ENCODE measurements at places on chromosomes 2 and 18.

DNA sequence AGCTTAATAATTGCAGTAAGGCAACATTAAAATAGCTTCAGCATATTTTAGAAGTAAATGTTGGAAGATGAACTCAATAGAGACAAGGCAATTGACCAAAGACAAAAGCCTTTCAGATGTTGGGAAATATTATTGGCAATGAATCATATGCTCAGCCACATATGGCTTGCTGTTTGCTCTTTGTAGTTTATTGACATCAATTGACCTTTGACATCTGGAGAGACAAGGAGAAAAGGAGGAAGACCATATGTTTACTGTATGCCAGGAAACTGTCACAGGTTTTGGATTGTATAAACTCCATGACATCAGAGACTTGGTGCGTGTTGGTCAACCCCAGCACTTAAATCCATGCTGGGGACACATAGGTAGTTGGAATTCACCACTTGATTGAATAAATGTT, 60.6 kb upstream of the SLC16A14 start:
- DNase-seq, result no peak

- no peak for DNase-seq
Measured at GRCh38 chr18:79590191-79591031, 89.2 kb upstream of the CTDP1 start.

DNA sequence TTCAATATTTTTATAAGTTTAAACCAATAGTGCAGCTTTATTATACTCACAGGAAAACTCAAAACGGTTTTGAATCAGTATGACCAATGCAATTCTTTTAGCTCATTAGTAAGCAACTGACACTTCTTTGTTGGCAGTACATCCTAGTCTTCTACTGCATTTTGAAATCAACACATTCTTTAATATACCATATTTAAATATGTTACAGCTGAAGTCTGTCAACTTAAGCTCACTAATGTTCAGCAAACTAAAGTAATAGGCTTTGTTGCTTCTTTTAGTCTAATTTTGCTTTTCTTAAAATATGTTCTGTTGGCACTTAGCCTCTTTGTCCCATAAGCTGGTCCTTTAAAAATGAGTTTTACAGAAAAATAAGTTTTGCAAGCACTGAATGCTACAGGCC, 55.4 kb upstream of the CCBE1 start:
- DNase-seq, result no peak

GRCh38 chr2:30149513-30149912, 2.7 kb downstream of the YPEL5 start:
- DNase-seq, result no peak

DNA sequence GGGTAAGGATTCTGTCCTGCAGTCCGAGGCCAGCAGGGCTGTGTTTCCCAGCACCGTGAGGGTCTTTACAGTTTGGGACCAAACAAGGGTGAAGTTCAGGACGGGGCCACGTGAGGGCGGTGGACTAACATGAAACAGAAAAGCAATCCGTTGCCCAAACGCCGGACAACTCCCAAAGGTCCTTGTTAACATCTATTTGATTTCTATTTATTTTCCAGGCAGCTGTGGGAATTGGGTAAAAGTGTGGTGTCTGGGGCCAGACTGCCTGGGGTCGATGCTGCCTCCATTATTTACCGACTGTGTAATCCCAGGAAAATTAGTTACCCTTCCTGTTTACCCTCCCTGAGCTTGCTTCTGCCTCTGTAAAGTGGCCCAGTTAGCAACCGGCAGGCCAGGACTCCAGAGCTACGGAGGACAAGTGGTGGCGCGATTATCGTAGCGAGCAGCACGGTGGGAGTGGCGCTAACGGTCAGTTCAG, 66.3 kb upstream of the TCF7L1 start:
- DNase-seq, result peak; percentile 12

DNA sequence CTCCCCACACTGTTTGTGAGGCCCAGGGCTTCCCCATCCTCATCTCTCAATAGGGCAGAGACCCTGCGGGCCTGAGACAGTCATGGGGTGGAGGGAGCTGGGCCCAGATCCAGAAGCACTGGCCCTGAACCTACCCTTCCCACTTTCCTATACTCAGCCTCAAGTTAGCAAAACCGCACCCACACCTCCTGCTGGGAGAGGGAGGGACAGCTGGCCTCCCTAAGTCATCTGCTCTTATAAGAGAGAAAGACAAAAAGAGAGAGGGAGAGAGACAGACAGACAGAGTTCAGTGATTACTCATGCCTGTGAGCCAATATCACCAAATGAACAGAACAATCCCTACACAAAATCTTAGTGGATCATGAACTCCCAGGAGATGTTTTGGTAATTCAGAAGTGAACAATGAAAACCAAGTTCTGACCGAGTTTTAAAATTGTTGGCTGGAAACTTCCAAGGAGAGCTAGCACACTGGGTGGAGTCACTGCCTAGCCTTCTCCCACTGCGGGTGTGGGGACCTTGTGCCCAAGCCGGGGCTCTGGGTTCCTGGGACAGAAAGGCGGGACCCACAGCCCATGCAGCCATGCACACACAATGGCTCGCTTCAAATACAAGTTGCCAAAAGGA, 130.5 kb downstream of the PXDN start:
- peak; percentile 15 for DNase-seq

GRCh38 chr2:88590998-88591613, 36.2 kb downstream of the EIF2AK3 start:
- DNase-seq, result no peak

- DNase-seq, result no peak
Measured at GRCh38 chr18:32249147-32249929, 59.5 kb downstream of the MEP1B start.

GRCh38 chr18:79378536-79379250, 17.0 kb upstream of the NFATC1 start:
- DNase-seq, result no peak

DNA sequence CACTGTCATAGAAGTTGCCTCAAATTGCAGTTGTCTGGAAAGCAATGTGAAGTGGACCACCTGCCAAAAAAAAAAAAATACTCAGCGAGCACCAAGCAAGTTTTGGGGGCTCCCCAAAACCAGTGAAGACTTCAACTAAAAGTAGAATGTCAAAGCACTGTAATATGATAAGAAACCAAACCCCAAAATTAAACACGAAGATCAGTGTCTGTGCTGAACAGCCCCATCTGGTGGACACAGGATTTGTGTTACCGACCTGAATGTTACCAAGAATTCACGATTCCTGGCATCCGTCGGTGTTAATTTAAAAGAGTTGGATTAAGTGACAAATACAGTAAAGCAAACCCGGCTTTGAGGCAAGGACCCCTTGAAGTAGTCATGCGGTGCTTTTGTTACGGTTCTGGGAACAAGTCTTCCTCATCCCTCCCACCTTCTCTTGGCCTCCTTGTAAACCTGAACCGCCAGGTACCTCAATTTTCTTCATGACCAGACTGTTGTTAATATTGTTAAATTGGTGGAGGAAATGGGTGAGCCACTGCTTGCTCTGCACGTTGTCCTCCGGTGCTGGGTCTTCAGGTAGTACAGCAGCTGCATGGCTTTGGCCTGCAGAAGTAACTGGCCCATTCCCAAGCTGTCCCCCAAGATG, 31.3 kb upstream of the SSB start:
- no peak for DNase-seq

GRCh38 chr2:72947952-72948830, 30.9 kb downstream of the EMX1 start:
- no peak for DNase-seq

- no peak for DNase-seq
Measured at GRCh38 chr18:907885-908757, 3.5 kb downstream of the ADCYAP1 start.

GRCh38 chr2:58289029-58289428, 47.9 kb upstream of the FANCL start:
- DNase-seq, result no peak

DNA sequence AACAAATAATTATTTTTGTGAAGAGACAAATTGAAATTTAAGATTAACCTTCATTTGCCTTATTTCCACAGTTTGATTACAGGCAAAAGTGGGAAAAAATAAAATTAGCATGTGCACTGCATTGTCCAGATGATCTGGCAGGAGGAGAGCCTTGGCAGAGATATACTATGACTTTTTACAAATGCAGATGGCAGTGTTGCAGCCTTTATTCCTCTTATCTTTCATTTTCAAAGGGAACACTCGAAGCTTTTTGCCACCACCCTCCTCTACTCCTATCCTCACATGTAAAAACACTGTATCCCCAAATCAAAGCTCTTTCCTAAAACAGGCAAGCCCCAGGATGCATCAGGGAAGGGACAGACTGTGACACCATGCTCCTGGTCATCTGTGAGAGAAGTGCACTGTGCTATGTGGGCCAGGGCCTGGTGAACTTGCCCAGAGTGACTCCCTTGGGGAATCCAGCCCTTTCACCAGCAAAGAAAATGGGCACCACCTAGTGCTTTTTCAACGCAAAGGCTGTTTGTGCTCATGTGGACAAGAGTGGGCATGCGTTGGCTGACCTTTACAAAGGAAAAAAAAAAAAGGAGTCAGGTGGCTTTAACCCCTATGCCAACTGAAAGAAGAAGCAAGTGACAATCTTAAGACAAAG, 74.7 kb upstream of the ETAA1 start:
- DNase-seq, result peak; percentile 1

DNA sequence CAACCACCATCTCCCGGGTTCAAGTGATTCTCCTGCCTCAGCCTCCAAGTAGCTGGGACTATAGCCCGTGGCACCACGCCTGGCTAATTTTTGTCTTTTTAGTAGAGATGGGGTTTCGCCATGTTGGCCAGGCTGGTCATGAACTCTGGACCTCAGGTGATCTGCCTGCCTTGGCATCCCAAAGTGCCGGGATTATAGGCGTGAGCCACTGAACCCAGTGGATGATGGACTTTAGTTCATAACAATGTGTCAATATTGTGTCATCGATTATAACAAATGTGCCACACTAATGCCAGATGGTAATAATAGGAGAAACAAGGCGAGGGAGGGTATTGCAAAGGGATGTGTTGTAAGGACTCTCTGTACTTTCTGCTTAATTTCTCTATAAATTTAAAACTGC, 216.6 kb downstream of the ZBTB7C start:
- no peak for DNase-seq

DNA sequence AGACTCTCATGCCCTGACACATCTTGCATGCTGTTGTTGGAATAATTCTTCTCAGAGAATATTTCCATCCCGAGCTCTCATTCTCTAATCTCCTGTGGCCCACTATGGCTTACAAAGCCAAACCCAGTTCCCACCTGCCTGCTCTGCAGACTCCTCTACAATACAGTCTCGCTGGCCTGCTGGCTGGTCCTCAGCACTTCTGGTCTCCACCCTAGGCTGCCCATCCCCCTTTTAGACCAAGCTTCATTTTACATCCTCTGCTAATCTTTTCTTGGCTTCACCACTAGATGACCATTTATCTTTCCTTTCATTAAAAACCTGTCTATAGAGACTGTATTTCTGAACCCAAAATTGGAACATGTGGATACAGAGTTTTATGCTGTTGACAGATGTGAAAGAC, 42.5 kb upstream of the YPEL5 start:
- DNase-seq, result no peak

DNA sequence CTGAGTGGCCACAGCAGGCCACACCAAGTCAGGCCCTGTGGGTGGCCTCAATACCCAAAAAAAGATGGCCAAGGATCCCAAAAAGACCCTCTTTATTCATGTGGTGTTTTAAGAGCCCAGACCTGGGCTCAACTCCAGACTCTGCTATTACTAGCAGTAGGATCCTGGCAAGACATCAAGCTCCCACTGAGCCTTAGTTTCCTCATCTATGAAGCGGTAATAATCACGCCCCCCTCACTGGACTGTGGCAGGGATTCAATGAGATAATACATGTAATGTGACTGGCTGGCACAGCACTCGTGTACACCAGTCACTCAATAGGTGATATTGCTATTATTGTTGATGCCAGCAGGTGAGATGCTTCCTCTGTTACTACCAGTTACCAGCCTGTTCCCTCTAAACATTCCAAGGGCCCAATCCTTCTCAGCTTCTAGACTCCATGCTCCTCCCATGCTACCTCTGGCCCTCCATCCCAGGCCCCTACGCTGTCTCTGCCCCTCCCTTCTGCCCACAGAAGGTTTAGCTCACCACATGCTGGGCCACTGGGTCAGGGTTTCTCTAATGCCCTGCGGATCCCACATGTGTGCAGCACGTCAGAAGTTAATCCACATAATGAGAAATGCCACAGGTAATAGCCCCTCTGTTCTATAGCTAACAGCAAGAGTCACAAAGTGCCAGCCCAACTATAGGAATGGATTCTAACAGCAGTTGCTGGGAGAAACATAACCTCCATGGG, 51.2 kb downstream of the SLC4A5 start:
- no peak for DNase-seq

GRCh38 chr2:239140346-239141020, 260.3 kb downstream of the HDAC4 start:
- no peak for DNase-seq

- DNase-seq, result no peak
Measured at GRCh38 chr18:62061821-62062478, 124.9 kb downstream of the PIGN start.

DNA sequence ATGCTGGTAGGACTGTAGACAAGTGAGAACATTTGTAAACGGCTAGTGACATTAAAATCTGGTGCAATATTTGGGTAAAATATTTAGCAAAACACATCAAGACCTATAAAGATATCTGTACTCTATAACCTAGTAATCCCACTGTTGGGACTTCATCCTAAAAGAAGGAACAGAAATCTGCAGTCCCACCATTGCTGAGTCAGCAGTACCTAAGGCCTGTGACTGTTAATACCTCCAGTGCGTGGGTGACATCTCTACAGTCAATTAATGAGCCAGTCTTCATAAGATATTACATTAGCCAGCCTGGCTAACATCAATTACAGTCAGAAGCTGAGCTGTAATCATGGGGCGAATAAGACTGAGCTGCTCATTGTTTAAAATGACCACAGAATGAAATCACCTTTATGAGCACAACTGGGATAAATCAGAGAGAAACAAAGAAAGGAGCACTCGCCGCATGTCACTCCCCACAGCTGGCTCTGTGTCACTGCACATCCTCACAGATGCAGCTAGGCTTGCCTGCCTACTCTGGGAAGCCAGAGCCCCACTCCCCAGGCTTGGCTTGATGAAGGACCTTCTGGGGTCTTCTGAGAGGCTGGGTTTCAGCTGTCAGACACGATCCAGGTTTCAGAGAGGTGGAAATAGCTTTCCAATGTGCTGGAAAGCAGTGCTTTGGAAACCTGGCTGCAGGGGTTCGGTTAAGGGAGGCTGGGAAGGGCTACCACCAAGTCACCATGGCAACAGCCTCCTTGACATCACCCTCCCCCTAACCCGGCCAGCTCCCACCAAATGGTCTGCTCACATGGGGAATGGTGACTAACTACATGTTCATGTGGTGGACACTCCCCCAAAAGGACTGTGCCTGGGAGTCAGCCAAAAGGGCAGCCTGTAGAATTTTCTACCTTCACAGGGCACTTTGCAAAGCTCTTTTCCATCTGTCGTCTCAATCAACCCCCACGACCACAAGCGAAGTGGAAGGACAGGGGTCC, 145.0 kb downstream of the ZBTB7C start:
- DNase-seq, result no peak

DNA sequence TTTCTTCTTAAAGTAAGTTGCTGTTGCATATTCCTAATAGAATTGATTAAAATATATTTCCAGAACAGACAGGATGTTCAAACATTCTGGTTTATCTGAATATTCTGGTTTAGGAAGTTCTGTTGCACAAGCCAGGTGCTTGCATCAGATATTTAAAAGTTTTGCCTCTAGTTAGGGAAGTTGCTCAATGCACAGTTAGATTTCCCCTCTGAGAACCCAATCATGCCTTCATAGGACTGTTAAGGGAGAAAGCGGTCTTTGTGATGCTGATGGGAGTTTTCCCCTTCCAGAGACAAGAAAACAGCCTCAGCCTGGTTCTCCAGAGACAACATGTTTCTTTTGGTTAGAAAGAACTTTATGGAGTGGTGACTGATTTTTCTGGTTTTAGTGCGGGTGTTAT, 65.6 kb upstream of the REV1 start:
- no peak for DNase-seq
